Fibroblast of villous mesenchyme (primary cell): ENCODE measurements at places on chromosomes 5 and 9. TPM values are rescaled to one million over a fixed set of nuclear protein-coding genes. Genes with fewer than 3 reads are reported as not detected.

LCN6 gene
- not detected in 2 replicates for total RNA-seq

SLC34A1 gene
- not detected in 2 replicates for total RNA-seq

LTC4S gene
- 0.43 TPM in 1 of 2 replicates, not detected in the other for total RNA-seq

C9orf153 gene
- total RNA-seq = 0.32 TPM in 1 of 2 replicates, not detected in the other

SH3RF2 gene
- total RNA-seq = 0.97 and 2.2 TPM in 2 replicates

SLC6A18 gene
- total RNA-seq = not detected in 2 replicates

LYRM7 gene
- 4.2 and 6.0 TPM in 2 replicates for total RNA-seq

NR2F1-AS1 gene
- total RNA-seq = 27.6 and 30.3 TPM in 2 replicates

HRCT1 gene
- total RNA-seq = 0.43 and 0.97 TPM in 2 replicates

ZFP2 gene
- under 0.01 and 0.86 TPM in 2 replicates for total RNA-seq

MEIKIN gene
- not detected in 2 replicates for total RNA-seq

PRDM9 gene
- not detected in 2 replicates for total RNA-seq

ENTR1 gene
- total RNA-seq = 34.5 and 40.3 TPM in 2 replicates

LRRC70 gene
- 0.64 and 1.3 TPM in 2 replicates for total RNA-seq

UTP15 gene
- total RNA-seq = 30.3 and 30.7 TPM in 2 replicates

DTWD2 gene
- total RNA-seq = 10.6 and 10.8 TPM in 2 replicates

TGFBI gene
- total RNA-seq = 281 and 496 TPM in 2 replicates

CPEB4 gene
- 33.8 and 38.4 TPM in 2 replicates for total RNA-seq

AK8 gene
- 0.32 TPM in 1 of 2 replicates, not detected in the other for total RNA-seq

C1QTNF2 gene
- total RNA-seq = 0.43 and 0.64 TPM in 2 replicates
